GM12865 (cell line): ENCODE measurements at places on chromosomes 1 and 21.
A peak's percentile ranks its signal among the peaks of the same experiment; 100 is the strongest.

- DNase-seq, result peak; percentile 19
Measured at GRCh38 chr1:99621340-99621901, 24.5 kb upstream of the PALMD start.

DNA sequence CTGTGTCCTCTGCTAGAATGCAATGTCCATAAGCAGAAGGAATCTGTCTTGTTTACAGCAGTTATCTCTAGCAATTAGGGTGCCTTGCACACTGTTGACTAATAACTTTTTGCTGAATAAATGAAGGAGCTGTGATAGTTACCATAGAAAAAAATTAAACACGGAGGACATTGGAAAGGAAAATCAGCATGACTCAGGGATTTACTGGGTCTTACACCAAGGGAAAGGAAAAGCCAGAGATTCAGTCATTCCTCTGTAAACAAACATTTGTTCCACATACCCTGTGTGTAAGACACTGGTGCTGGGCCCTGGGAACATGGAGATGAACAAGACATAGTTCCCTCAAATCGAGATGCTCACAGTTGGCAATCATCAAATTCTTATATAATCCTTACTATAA lies 183.3 kb downstream of the PTGER3 start:
- no peak for DNase-seq

GRCh38 chr1:17245816-17246325 lies 3.0 kb upstream of the PADI3 start:
- DNase-seq, result no peak

GRCh38 chr21:44927587-44928461 lies 7.1 kb upstream of the ITGB2 start:
- DNase-seq, result peak; percentile 89
